Pons (tissue), 1 donor: ENCODE measurements at places on chromosomes 4 and X.

DNA sequence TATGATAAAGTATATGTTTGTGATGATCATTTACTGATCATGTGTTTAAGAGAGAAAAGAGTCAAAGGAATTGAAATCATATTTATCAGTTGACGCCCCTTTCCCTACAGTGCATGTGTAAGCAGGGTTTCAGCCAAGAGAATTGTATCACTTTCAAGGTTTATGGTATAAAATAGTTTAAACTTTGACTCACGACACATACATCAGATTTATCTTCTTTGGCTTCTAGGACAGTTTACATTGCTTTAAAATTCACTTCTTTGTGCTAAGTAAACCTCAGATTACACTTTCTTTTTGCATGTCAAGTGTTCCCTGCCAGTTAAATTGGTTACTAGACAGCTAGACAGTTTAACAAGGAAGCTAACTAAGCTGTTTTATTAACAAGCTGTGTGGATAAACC, 86.3 kb upstream of the MYOZ2 start:
- DNase-seq, result no peak

DNA sequence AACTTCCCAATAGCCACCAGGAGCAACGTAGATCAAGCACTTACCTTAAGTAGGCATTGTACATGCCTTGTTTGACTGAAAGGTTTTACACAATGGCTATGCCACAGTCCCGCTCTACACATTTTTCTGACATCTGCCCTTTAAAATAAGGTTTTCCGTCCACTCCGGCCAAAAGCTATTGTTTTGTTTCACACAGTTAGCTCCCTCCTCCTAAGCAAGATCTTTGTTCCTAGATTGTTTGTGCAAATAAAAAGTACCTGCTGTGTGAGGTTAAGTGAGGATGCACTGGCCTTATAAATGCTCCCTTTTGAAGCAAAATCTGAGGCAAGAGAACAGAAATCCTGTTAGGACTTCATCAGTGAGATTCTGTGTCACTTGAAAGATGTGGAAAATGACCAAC, 11.8 kb downstream of the SCD5 start:
- no peak for DNase-seq

DNA sequence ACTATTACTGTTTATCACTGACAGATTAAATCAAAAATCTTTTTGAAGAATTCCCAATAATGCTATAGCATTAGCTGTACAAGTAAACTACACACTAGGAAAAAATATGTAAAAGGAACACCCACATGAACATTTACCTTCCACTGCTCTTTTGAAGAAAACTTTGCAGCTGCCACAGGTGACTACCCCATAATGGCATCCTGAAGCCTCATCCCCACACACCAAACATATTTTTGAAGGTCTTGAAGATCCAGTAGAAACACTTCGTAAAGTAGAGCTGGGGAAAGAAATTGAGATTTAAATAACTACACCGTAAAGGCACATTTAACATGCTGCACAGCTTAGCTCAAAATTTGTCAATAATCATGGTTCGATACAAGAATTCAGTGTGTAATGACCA, 182.4 kb downstream of the NR3C2 start:
- DNase-seq, result no peak

GRCh38 chrX:45527834-45528233, 327.2 kb upstream of the DIPK2B start:
- no peak for DNase-seq

GRCh38 chr4:108991551-108992328, 228.9 kb upstream of the ETNPPL start:
- no peak for DNase-seq

GRCh38 chr4:8076023-8076422, 82.6 kb downstream of the ABLIM2 start:
- no peak for DNase-seq

- DNase-seq, result peak; percentile 40
These were observed 496.3 kb downstream of the PDGFC start for GRCh38 chr4:156475322-156475721.

DNA sequence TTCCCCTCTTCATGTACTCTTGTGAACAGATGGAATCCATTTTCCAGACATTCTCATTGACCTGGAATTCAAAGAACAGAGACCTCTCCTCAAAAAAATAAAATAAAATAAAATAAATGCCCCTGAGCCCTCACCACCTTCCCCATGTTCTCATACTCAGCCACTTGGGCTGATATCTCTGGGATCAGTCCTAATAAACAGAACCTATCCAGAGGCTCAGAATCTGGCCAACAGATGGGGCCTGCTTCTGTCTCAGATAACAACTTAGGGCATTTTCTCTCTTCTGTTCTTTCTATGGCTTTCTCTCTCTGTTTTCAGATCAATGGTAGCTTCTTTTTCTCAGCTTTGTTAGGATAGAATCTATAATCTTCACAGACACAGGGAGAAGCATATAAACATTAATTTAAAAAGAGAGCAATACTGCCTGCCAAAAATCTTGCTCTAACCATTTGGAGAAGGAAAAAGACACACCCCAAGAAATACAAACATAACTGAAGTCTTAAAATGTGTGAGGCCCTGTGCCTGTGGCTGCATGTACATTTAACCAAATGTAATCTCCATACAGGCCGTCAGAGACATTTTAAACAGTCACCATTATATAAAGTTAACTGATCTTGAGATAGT, 907.1 kb downstream of the FAT4 start:
- DNase-seq, result no peak

- no peak for DNase-seq
These were observed 344.2 kb downstream of the MAPK10 start for GRCh38 chr4:86015412-86016350.

- DNase-seq, result peak; percentile 64
These were observed 47.8 kb upstream of the HSD17B10 start for GRCh38 chrX:53481816-53482465.

DNA sequence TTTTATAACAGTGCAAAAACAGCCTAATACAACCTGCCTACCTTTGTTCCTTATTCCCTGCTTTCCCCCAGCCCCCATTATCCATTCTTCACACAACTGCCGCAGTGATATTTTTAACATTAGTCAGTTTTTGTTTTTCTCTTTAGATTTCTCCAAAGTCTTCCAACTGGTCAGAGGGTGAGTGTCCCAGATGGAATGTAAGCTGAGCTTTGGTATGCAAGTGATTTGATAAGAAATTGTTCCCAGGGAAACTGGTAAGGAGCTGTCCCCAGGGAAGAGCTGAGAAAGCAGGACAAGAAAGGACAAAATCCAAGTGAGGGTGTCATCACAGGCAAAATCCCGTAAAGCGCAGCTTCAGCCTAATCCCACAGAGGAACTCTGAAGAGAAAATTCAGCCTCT, 475.5 kb upstream of the ADGRL3 start:
- DNase-seq, result no peak
